ENCODE measurements at places on chromosomes 6 and 20.

- H3K27ac ChIP-seq, result no peak overlapping the region
- no peak for DNase-seq
- no peaks in the 10 kb centered on the region for H3K36me3 ChIP-seq
- H3K27me3 ChIP-seq, result no peaks in the 10 kb centered on the region
- H3K4me1 ChIP-seq, result no peaks in the 10 kb centered on the region
- no peak overlapping the region for H3K4me3 ChIP-seq
Measured at GRCh38 chr6:87420360-87420759, 12.6 kb downstream of the CFAP206 start.

GRCh38 chr6:80988892-80989291 lies 763.6 kb downstream of the TENT5A start:
- no peak overlapping the region for H3K27ac ChIP-seq
- no peaks in the 10 kb centered on the region for H3K36me3 ChIP-seq
- no peak overlapping the region for H3K4me3 ChIP-seq
- H3K4me1 ChIP-seq, result no peaks in the 10 kb centered on the region

DNA sequence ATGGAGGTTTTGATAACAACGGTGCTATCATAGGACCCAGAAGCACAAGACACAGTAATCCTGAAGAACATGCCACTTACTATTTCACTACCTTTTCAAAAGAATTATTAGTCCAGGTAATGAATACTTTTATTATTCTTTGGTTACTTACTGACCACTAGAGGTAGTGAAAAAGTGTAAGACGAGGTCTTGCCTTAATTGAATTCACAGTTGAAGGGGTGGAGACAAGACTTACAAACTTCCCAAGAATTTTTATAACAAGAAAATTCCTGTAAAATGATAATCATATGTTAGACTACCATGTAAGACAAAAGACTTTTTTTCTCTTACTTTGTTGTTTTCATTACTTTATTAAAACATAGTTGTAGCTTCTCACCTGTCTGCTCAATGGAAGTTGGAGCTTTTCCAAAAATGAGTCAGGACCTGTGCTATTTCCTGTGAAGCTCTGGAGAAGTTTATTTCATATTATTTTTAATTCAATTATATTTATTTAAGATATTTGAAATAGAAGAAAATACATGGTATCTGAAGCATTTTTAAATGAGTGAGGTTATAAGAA lies 52.4 kb downstream of the DOP1A start:
- DNase-seq, result no peak
- no peaks in the 10 kb centered on the region for H3K4me1 ChIP-seq
- H3K4me3 ChIP-seq, result no peak overlapping the region

GRCh38 chr6:3321875-3322274 lies 63.1 kb downstream of the PSMG4 start:
- H3K27ac ChIP-seq, result no peak overlapping the region
- H3K4me3 ChIP-seq, result no peak overlapping the region
- no peak for DNase-seq

DNA sequence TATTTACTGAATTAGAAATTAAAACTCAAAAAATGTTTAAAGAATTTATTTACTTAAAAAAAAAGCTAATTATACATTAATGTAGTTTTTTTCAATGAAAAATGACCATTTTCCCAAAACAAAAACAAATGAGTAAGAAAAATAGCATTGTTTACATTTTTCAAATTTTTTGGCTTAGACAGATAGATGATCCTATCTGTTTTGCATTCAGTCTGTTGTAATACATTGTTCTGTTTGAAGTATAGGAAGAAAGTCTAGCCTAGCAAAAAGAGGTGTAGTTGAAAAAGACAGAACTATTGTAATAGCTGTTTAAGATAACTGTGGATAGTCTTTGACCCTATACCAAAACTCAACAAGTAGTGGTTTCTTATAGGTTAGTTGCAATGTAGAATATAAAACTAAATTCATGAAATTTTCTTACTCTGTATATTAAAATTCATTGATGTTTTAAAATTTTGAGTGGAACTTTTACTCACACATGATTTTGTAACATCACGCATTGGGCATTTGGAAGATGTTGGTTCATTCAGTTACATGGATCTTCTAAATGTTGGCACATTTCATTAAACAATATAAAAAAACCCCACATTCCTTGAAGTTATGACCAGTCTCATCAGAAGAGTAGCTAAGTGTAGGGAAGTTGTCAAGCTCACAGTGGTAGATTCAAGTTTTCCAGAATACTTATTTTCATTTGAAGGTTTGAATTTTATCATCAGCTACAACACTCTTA lies 62.0 kb downstream of the KCNS1 start:
- 0 out of 2 replicates have a peak, but pooled peaks cover 3% of the 10 kb centered on the region for H3K36me3 ChIP-seq
- peaks cover 18% of the 10 kb centered on the region for H3K4me1 ChIP-seq
- H3K4me3 ChIP-seq, result no peak overlapping the region
- H3K27ac ChIP-seq, result no peak overlapping the region
- H3K27me3 ChIP-seq, result no peaks in the 10 kb centered on the region

GRCh38 chr6:30964075-30964474 lies 19.4 kb upstream of the MUC21 start:
- H3K36me3 ChIP-seq, result no peaks in the 10 kb centered on the region
- peaks cover 8% of the 10 kb centered on the region for H3K4me1 ChIP-seq
- DNase-seq, result no peak
- peak overlapping the region; percentile 15 for H3K27ac ChIP-seq

GRCh38 chr6:29553268-29554057 lies 6.1 kb downstream of the UBD start:
- no peaks in the 10 kb centered on the region for H3K4me1 ChIP-seq
- no peaks in the 10 kb centered on the region for H3K36me3 ChIP-seq
- H3K27me3 ChIP-seq, result peaks cover 4% of the 10 kb centered on the region

DNA sequence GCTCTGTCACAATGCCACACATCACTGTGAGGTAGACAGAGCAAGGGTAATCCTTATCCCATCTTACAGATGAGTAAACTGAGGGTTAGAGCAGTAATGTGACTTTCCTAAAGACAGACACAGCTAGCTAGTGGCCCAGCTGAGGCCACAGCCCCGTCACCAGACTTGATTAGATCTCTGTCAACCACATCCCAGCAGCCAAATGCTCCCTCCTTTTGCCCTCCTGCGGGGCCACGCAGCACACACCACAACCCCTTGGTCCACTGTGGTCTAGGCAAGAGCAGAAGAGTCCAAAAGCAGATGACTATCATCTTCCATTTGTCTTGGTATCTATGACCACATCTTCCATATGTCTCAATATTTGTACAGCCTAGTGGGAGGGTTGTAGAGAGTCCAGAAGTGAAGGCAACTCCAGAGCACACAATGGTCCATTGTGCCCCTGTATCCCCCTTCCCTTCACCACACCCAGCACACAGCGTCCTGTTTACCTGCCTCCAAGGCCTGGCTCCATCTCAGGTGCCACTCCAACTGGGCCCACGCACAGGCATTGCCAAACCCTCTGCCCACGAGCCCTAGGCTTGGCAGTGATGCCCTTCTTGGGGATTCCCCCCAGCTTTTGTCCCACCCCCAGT lies 47.1 kb upstream of the FOXP4 start:
- H3K4me1 ChIP-seq, result no peaks in the 10 kb centered on the region
- peaks cover 60% of the 10 kb centered on the region for H3K27me3 ChIP-seq
- no peak overlapping the region for H3K4me3 ChIP-seq
- no peak overlapping the region for H3K27ac ChIP-seq
- H3K36me3 ChIP-seq, result no peaks in the 10 kb centered on the region
- DNase-seq, result no peak

GRCh38 chr6:167702241-167702827 lies 124.4 kb upstream of the AFDN start:
- no peaks in the 10 kb centered on the region for H3K36me3 ChIP-seq
- H3K4me3 ChIP-seq, result no peak overlapping the region
- no peak for DNase-seq
- H3K27ac ChIP-seq, result no peak overlapping the region
- no peaks in the 10 kb centered on the region for H3K4me1 ChIP-seq

DNA sequence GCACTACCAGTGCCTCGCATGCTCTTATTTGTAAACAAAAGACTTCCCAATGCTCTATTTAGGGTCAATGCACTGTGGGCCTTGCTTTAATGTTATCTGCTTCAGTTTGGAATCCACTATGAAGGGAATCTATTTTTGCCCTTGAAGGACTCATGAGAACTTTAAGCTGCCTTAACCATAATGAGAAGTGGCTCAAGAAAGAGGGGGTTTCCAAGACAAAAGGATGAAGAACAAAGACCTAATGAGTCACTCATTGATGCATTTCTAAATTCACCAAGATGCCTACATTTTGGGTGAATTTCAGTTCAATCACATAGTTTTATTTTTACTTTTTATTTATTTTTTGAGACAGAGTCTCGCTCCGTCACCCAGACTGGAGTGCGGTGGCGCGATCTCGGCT lies 228.2 kb downstream of the LY86 start:
- no peak for DNase-seq
